Forelimb muscle (tissue), 1 donor: ENCODE measurements at places on chromosomes 3 and 15.

DNA sequence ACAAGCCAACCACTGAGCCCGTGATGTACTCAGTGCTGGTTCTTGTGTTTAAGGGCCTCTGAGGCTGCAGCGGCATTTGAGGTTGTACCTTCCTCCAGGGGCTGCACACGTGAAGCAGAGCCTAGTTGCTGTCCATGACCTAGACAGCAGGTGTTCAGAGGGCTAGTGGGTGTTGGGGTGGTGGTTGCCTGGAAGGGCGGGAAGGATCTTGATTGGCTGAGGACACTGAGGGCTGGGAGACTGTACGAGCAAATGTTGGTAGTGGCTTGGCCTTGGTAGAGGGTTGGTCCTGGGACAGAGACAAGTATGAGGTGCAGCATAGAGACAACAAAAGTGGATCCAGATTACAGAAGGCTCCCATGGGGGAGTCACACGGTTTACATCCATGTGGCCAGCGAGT is 17.0 kb upstream of the HES1 start:
- DNase-seq = no peak

GRCh38 chr15:36911322-36911944 is 188.9 kb downstream of the MEIS2 start:
- DNase-seq = no peak

DNA sequence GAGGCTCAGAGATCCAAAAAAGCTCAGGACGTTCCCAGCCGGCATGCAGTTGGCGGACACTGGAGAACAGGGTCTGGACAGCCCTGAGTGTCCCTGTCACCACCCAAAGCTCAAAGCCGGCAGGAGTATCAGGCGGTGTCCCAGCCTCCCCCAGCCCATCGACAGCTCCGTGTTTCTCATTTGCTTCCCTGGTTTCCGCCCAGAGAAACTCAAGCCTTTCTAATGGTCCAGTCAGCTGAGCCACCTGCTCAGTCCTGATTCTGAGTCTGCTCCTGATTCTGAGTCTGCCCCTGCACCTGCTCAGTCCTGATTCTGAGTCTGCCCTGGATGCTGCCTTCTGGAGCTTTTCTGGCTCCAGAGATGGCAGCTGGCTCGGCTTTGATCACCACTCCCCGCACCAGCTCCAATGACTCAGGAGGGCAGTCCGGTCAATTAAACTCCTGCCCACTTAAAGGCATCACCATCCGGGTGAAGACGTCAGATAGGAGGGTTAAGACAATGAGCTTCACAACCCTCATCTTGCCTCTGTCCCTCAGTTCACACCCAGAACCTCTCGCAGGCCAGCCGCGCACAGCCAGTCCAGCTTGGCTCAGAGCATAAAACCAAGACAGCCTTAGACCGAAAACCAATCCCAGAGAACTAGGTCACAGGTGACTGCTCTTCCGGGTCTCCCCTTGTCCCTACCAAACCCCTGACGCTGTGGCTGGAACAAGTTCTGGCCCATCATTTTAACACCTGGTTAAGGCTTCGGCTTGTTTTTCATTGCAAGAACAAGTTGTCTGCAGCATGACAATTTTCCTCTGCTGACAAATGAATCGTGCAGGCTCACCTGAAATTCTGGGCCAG is 6.8 kb downstream of the PCSK6 start:
- no peak for DNase-seq

DNA sequence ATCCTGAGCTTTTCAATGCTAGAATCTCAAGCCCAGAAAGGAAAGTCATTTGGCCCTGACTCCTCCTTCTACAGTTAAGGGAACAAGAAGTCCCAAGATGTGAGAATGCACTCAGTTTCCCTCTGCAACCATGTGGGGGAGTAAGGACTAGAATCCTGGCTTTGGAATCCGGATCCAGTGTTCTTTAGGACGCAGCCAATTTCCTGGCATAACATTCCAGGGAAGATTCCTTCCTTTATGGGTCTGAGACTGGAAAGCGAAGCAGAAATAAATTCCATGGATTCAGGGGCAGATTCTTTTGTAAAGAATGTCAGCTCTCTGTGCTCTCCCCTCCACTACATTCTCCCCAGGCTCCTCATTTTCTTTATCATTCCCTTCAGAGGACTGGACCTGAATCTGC is 151.8 kb upstream of the SOX14 start:
- no peak for DNase-seq

DNA sequence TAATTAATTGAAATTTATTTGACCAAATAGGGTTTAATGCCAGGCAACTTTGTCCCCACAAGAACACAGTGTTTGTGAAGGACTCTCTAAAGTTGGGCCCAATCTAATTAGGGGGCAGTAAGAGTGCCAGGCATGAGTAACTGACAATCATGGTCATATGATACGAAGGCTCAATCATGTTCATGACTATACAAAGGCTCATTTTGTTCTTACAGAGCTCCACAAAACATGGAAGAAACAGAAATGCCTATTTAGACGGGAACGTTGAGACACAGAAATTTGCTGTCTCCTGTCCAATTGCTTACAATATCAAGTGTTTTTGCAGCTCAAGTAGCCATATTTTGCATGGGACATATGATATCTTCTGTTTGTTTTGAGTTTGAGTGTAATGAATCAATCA is 391.1 kb downstream of the SI start:
- no peak for DNase-seq

GRCh38 chr15:79341396-79341795 is 30.5 kb downstream of the TMED3 start:
- no peak for DNase-seq

- no peak for DNase-seq
Measured at GRCh38 chr3:169660709-169661360, 2.7 kb downstream of the MECOM start.

GRCh38 chr3:7977245-7978086 is 524.2 kb upstream of the LMCD1 start:
- DNase-seq = no peak

GRCh38 chr3:183253528-183254486 is 754 bp downstream of the B3GNT5 start:
- no peak for DNase-seq
